T-helper 2 cell (primary cell): ENCODE measurements at places on chromosomes 1 and 21.

DNA sequence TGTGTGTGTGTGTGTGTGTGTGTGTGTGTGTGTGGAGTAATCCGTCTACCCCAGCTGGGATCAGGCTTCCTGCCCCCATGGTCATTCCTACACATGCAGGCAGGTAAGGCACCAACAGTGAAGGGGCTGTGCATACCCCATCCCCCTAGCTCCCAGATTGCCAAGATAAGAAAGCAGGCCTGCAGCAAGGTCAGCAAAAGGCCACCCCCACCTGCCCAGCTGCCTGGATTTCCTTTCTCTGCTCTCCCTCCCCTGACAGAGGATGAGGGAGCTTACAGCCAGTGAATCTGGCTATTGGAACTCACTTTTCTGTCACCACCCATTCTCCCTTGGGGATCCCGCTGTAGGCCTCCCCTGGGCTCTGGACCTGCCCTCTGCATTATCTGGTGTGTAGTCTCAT lies 7.9 kb downstream of the ALX3 start:
- DNase-seq: no peak

GRCh38 chr1:72241397-72241796 lies 40.9 kb downstream of the NEGR1 start:
- DNase-seq: no peak

DNA sequence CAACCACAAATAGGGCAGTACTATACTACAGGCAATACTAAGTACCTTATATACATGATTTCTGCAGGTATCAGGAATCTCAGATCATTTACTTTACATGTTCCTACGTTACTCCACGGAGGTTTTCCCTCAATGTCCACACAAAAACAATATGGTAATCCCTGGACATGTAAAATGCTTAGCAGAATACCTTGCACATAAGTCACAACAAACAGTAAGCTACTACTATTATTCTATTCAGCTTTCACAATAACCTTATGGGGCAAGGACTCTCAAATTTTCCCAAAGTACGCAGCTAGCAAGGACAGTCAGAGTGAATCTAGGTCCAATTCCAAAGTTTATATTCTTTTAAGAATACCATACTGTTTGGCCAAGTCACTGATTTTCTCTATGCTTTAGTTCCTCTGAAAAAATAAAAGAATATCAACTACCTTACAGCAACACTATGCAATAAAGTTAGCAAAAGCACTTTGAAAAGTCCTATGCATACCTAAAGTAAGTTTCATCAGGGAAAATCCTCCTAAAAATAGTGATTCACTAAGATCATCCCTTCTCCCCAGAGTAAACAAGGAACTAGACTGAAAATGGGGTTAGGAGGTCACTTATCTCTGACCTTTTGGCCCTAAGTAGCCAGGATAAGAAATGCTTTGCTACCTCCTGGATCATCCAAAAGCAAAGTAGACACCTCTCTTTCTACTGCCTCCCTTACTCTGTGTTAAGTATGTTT lies 67.4 kb downstream of the LUZP1 start:
- DNase-seq: no peak

GRCh38 chr1:203183828-203184227 lies 2.7 kb downstream of the CHI3L1 start:
- no peak for DNase-seq

DNA sequence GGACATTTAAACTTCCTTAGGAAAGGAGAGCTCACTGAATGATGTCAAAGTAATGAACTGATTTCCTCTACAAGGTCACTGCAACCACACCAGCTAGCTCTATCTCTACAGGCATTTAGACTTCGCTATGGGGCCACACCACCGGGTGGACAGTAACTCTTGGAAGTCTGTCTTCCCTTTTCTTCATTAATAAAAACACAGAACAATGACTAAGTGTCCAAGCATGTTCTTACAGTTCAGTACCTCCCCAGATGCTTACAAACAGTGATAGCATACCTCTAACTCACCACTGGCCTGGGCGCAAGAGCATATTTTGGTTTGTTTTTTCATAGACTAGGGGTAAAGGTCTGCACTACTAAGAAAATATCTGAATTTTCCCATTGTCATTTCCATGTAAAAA lies 54.6 kb downstream of the SIM2 start:
- DNase-seq: no peak

- no peak for DNase-seq
Measured at GRCh38 chr1:3029481-3029961, 8.3 kb downstream of the ACTRT2 start.

DNA sequence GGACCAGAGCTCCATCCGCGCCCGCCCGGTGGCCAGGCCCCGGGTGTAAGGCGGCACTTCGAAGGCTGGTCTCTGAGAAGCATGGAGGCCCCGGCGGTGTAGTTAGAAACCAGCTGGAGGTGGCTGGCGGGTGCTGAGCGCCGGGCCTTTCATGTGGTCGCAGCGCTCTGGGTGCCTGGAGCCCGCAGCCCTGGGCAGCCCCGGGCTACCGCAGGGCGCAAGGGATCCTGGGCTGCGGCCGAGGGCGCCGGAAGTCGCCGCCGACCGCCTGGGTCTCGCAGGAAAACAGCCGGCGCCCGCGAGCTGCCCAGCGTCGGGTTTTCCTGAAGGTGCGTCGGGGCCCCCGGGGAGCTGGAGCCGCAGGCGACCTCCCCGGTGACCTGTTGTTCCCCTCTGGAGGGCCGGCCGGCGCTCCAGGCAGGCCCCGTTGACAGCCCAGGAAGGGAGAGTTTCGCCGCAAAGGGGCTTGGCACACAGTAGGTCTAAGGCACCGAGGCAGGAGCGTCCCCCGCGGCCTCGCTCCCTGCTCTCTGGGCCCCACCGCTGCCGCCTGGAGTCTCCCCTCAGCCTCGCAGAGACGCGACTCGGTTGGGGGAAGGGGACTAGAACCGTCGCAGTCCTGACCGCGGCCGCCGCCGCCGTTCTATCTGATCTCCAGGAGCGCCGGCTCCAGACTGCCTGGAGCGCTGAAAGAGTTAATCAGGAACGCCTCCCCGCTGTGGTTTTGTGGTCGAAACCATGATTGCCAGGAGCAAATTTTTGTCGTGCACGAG lies 2.7 kb downstream of the GRHL3 start:
- DNase-seq: peak; percentile 70

- no peak for DNase-seq
Measured at GRCh38 chr1:211082824-211083223, 51.1 kb downstream of the KCNH1 start.

GRCh38 chr1:234901491-234902049 lies 227.1 kb downstream of the TOMM20 start:
- DNase-seq: no peak

- DNase-seq: no peak
Measured at GRCh38 chr1:184162281-184162680, 110.8 kb downstream of the TSEN15 start.

DNA sequence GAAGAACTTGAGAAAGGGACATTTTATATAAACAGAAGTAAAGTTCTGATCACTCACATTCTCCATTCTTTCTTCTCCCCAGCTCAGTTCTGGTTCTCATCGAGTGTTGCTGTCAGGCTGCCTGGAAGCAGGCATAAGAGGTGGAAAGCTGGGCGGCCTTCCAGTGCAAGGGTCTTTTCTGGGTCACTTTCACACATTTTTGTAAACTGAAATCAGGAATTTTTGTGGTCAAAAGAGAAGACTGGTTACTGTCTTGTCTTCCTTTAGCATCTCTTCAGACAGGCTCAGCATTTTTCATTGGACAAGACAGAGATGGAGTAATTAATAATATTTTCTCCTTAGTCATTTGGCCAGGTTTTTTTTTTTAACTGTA lies 93.7 kb downstream of the CTH start:
- no peak for DNase-seq

DNA sequence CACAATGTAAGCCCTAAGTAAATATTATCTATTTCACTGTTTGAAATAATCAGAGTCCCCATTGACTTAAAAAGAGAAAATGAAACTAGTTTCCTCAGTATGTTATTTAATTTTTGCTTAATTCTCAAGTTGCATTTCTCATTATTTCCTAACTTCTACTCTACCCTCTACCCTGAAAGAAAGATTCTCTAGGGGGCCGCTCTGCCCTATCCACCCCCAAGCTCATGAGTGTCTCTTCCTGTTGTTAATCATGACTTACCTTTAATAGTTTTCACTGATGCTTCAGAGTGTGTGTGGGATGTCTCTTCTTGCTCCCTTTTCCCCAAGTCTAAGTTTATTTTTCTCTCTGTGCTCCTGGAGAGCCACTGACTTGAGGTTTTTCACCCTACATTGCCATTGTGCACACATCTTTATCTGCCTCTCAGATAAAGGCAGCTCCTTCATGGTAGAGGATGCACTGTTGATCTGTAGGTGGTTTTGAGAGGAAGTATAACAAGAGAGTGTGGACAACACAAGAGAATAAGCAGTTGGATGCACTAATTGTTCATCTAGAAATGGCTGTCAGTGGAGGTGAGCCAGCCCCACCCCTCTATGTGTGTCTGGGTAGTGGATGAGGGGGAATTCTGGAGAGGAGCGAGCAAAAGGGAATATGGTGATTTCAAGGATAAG lies 261.7 kb downstream of the CHRM3 start:
- DNase-seq: no peak

DNA sequence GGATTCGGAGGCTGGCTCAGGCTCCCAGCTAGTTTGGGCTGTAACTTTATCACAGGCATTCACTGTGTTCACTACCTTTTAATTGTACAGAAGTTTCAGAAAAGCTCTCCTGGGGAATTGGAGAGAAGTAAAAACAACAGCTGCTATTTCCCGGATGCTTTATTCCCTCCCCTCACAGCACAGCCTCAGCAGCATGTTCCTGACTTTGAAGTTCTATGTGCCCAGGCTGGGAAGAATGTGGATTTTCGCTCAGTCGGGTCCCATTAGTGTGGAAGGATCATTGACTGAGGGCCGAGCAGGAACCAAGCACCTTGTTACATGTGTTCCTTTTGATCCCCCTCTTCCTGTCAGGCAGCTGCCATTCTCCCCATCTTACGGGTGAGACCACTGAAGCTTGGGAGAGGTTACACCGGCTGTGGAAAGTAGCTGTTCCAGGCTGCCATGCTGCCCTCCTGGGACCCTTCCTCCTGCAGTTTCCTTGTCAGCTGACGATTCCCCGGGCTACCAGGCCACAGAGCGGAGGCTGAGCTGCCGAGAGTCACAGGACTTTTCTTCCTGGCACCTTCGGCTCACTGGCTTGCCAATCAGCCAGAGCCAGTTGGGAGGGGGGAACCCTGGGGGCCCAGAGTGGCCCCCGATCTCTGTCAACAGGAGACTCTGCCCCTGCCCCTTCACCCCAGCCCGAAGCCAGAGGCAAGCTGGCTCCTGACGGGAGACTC lies 223.1 kb upstream of the TMEM51 start:
- DNase-seq: no peak

- DNase-seq: no peak
Measured at GRCh38 chr1:20207546-20207945, 21.2 kb upstream of the PLA2G2C start.

GRCh38 chr1:115850937-115851336 lies 10.0 kb upstream of the NHLH2 start:
- no peak for DNase-seq

GRCh38 chr1:205346956-205347574 lies 9.7 kb downstream of the KLHDC8A start:
- no peak for DNase-seq

GRCh38 chr1:169300854-169301253 lies 66.7 kb downstream of the NME7 start:
- no peak for DNase-seq

- no peak for DNase-seq
Measured at GRCh38 chr21:46081022-46081861, 16.7 kb upstream of the COL6A2 start.

GRCh38 chr1:164618202-164618564 lies 59.2 kb downstream of the PBX1 start:
- DNase-seq: no peak

DNA sequence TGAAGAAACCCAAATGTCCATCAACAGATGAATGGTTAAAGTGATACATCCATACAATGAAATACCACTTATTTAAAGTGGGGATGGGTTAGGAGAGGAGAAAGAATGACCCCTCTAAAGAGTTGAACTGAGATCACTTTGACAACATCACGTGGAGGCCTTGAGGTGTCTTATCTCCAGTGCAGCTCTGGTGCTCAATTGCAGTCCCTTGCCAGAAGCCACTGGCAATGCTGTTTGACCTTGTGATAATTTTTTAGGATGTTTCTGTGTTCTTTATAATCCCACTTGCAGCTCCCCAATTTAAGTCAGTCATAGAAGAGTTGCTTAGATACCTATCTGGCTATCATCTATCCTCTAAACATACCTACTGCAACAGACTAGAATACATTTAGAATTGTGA lies 167.6 kb downstream of the ZNF648 start:
- DNase-seq: no peak

GRCh38 chr1:36778740-36779139 lies 255.6 kb downstream of the GRIK3 start:
- DNase-seq: no peak

- DNase-seq: peak; percentile 55
Measured at GRCh38 chr1:167043752-167044488, 46.3 kb downstream of the GPA33 start.

DNA sequence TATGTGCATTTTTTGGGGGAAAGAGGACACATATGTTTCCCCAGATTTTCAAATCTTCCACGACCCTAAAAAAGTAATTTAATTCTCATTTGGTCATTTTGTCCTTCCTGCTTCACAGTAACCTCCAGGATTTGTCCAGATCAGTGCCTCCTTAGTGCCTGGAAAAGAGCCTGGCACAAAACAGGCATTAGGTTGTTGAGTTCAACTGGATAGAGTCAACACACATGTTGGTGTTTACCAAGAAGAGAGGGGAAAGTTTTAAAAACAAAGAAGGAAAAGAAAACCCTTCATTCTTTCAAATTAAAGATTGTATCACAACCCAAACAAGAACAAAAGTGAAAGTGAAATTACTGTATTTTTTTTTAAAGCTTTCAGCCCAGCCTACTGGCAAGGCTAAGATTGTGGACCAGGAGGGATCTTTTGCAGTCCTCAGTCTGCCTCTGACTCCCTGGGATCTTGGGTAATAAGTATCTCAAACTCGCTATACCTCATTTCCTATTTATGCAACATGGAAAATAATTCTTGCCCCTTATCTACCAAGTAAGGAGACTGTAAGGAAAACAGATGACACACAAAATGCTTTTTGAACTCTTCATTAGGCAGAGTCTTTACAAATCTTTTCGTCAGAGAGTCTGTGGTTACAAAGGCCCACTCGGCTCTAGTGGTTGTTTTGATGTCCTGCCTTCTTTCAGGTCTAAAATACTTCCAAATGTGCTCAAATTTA lies 57.8 kb downstream of the ZNF281 start:
- no peak for DNase-seq

GRCh38 chr1:208280681-208281450 lies 36.7 kb upstream of the PLXNA2 start:
- DNase-seq: no peak

- DNase-seq: no peak
Measured at GRCh38 chr1:1163538-1164070, 10.1 kb upstream of the TTLL10 start.
